Renal cortex interstitium (tissue), 15 donors: ENCODE measurements at places on chromosomes 4 and X. TPM values are rescaled to one million over a fixed set of nuclear protein-coding genes. Genes with fewer than 3 reads are reported as not detected.

- DNase-seq = no peak
These were observed 222.1 kb downstream of the PCDH18 start for GRCh38 chr4:137310166-137310565.

- no peak for DNase-seq
These were observed 46.5 kb upstream of the RELL1 start for GRCh38 chr4:37732526-37733186.

DNA sequence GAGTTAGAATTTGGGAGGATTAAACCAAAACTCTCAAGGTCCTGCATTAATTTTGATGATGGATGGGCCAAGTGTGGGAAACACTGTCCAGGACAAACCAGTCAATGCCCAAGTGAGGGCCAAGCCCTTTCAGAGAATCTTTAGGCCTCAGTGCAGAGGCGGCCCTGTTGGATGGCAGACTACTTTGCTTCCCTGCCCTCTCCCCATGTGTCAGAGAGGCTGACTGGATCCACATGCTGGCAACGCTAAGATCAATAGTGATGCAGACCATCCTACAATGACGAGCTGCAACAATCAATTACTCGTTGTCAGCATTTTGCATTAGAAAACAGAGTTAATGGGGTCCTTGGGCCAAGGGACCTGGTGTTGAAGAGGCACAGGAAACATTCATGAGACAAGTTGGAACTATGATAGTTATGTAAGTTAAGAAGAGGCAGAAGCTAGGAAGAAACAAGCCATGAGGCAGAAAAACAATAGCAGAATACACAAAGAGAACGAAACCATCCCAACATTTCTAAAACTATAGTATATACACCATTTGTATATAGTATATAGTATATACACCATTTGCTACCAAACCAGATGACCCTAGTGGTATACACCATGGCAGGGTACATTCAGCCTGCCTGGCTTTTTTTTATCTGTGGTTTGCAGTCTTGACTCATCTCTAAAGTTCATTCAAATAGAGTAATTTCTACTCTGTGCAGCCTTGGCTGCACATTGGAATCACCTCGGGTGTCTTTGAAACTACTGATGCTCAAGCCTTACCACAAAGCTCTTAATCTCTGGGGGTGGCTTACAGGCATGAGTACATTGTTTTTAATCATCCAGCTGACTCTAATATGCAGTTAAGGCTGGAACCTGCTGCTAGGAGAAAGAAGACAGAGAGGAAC lies 147.7 kb upstream of the GYPA start:
- no peak for DNase-seq

DNA sequence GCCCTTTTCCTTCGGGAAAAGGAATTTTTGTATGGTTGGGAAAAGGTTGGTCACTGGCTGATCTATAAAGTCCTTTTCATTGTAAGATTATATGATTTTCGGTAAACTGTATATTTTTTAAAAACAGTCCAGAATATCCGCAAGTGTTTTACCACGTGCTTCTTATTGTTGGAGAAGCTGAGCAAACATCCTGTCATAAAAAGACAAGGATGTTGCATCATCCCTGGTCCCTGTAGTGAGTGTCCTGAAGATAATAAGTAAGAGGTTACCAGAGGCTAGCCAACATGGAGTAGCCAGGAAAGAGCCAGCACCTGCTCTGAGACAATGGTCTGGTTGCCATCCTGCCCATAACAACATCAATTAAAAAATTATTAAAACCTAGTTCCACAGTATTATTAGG lies 5.1 kb downstream of the CXCL9 start:
- no peak for DNase-seq

DNA sequence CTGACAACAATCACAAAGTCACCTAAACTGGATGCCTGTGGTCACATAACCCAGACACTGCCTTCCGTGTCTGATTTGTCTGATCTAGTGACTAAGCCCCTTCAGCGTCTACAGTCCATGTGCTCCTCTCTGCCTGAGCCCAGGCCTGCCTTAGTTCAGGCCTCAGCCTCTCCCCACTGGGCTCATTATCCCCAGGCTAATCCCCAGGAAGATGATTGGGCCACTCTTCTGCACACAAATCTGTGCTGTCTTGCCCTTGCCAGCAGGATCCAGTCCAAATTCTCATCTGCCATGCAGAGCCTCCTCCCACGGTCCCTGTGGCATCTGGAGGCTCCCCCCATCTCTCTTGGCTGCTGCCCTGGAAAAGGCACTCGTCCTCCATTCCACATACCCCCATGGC lies 96.5 kb downstream of the SLC2A9 start:
- no peak for DNase-seq

GRCh38 chr4:181674315-181674875 lies 568.8 kb upstream of the TENM3 start:
- DNase-seq = no peak

- DNase-seq = no peak
These were observed 27.2 kb upstream of the C4orf17 start for GRCh38 chr4:99483636-99484035.

GRCh38 chrX:111322231-111322855 lies 52.1 kb upstream of the CAPN6 start:
- DNase-seq = no peak

DNA sequence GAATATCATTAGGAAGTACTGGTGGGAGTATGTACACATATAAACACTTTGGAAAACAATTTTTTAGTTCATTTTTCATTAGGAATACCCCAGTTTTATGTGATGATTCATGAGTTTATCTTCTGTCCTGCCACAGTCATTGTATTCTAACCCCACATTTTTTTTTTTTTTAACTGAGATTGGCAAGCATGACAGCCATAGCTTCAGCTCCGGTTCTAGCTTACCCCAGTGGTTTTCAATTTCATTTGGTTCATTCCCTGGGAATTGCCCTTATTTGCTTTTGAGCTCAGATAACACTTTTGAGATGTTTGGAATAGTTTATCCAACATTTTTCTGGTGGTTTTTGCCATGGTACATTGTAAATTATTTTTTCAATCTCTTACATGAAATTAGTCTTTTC lies 21.0 kb upstream of the FMR1 start:
- DNase-seq = no peak

The SRPX2 gene
- 14.3 TPM for polyA plus RNA-seq

GRCh38 chr4:53012738-53013137 lies 150.6 kb downstream of the RASL11B start:
- no peak for DNase-seq

GRCh38 chr4:64305565-64306254 lies 103.5 kb downstream of the TECRL start:
- no peak for DNase-seq

GRCh38 chrX:28876408-28876807 lies 289.2 kb downstream of the IL1RAPL1 start:
- DNase-seq = no peak

The NDST4 gene
- polyA plus RNA-seq = 0.96 TPM

The ARR3 gene
- polyA plus RNA-seq = 0.79 TPM

GRCh38 chrX:107465932-107466620 lies 16.6 kb downstream of the FRMPD3 start:
- no peak for DNase-seq

GRCh38 chr4:73589887-73590801 lies 30.1 kb downstream of the RASSF6 start:
- DNase-seq = no peak

- no peak for DNase-seq
These were observed 742.3 kb upstream of the POU3F4 start for GRCh38 chrX:82765811-82766210.

- DNase-seq = no peak
These were observed 129.1 kb downstream of the MSL3 start for GRCh38 chrX:11887175-11887574.

DNA sequence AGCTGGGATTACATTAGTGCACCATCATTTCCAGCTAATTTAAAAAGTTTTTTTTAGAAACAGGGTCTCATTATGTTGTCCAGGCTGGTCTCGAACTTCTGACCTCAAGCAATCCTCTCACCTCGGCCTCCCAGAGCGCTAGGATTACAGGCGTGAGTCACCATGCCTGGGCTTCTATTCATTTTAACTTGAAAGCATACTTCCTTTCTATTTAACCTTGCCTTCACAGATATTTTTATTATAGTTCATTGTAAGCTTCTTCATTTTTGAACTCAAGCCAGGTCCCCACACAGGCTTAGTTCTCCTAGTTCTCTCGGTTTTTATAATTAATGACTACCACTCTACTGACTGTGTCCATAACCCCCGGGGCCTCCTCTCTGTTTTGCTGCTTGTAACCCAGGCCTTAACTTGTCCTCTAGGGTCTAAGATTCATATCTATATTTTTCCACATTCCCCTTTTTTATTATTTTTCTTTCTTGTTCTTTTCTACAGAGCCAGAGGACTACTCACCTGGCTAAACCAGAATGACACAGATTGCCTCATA lies 50.7 kb downstream of the SNX12 start:
- no peak for DNase-seq

The GLUD2 gene
- 5.4 TPM for polyA plus RNA-seq

GRCh38 chr4:107519053-107519452 lies 201.0 kb downstream of the PAPSS1 start:
- no peak for DNase-seq

DNA sequence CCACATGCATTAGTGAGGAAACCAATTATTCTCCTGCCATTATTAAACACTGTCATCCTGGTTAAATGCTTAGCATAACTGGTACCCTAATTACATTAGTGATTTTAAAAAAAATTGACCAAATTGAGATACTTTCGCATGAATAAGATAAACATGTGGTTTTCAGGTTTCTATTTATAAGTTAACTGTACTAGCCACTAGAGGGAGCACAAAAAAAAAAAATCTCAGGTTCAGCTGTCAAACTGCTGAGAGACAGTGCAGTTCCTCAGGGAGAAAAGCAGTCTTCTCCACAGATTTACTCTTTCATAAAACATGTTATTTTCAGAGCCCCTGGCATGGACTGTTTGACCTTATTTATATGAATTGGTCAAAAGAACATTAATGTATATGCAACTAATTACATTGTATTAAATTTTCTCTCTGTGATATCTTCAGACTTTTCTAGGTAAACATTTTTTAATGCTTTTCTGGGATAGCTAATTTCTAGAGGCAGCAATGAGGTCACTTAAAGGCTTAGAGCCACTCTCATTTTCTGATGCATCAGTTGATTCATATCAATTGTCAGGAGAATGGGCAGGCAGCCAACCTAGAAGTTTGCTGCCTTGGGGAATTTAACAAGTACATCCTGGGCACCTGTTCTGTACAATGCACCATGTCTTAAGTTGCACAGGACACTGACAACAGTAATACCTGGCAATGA lies 167.5 kb downstream of the CDS1 start:
- DNase-seq = peak; percentile 21

GRCh38 chr4:108036213-108036612 lies 46.5 kb downstream of the HADH start:
- no peak for DNase-seq

The DSPP gene
- 0.08 TPM for polyA plus RNA-seq

DNA sequence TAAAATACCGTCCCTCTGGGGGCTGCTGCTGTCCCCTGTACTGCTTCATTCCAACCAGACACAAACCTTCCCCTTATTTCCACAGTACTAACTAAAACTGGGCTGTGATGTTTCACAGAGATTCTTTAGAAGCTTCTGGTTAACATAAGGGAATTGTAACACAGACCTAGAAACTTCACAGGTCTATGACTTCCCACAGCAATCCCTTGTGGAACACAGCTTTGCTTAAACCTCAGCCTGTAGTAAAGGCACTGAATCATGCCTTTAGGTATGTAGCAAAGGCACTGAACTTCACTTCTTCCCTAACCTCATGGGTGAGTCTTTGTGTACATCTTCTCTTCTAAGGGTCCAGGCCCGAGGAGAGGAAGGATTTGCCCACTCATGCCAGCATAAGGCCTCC lies 49.4 kb downstream of the SPINK2 start:
- no peak for DNase-seq

- DNase-seq = peak; percentile 48
These were observed 47.2 kb upstream of the TMEM33 start for GRCh38 chr4:41887821-41888686.

The MED14 gene
- 56.4 TPM for polyA plus RNA-seq

DNA sequence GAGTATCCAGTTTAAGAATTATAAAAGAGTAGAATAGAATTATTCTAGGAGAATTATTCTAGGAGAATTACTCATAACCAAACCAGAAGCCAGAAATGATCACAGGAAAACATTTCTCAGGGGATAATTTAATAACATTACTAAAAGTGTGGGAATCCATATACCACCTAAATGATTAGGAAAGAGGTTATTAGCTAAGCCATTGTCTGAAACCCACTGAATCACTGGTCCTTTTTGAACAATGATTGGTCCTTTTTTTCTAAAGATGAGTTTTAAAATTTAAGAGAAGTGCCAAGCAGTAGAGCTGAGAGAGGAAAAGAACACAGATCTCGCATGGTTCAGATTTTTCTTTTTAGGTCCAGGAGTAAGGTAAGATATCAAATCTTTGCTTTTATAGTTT lies at the start of gene ODAM:
Gene ODAM (plus strand): TSS at position 301 of the 400 bp plus-strand sequence. CDS start 819 bp downstream, outside the sequence.
- DNase-seq = no peak

- no peak for DNase-seq
These were observed 62.3 kb upstream of the NAP1L5 start for GRCh38 chr4:88759895-88760290.

The BMX gene
- polyA plus RNA-seq = 0.38 TPM

GRCh38 chr4:184102488-184102887 lies 115.2 kb downstream of the ENPP6 start:
- no peak for DNase-seq

DNA sequence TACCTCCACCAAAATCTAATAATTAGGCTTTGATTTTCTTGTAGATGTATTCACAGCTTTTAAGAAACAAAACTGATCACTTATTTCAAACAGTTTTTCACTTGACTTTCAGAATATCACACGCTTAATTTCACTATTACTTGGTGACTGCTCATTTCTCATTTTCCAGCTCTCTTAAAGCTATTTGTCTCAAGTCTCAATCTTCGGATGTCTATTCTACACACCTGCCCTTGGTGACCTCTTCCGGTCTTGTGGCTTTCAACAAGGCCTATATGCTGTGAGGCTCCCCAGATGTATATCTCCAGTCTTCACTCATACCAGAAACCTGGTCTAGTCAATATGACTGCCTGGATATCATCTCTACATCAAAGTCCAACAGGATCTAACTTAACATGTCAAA lies 34.9 kb upstream of the ANXA10 start:
- DNase-seq = no peak

- DNase-seq = no peak
These were observed 15.8 kb upstream of the CLTRN start for GRCh38 chrX:15680401-15680800.

The SLITRK4 gene
- polyA plus RNA-seq = 14.7 TPM

- no peak for DNase-seq
These were observed 1.4 kb downstream of the ELOVL6 start for GRCh38 chr4:110196871-110197528.

The KIAA1210 gene
- 1.7 TPM for polyA plus RNA-seq

The MSANTD1 gene
- 1.1 TPM for polyA plus RNA-seq

DNA sequence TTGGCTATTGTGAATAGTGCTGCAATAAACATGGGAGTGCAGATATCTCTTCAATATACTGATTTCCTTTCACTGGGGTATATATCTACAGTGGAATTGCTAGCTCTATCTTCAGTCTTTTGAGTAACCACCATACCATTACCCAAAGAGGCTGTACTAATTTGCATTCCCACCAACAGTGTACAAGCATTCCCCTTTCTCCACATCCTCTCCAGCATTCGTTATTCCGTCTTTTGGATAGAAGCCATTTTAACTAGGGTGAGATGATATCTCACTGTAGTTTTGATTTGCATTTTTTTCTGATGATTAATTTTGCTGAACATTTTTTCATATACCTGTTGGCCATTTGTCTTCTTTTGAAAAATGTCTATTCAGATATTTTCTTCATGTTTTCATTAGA lies 110.3 kb downstream of the PRDM5 start:
- DNase-seq = no peak
